ENCODE measurements at places on chromosomes 7 and 10. TPM values are rescaled to one million over a fixed set of nuclear protein-coding genes. Genes with fewer than 3 reads are reported as not detected.

DNA sequence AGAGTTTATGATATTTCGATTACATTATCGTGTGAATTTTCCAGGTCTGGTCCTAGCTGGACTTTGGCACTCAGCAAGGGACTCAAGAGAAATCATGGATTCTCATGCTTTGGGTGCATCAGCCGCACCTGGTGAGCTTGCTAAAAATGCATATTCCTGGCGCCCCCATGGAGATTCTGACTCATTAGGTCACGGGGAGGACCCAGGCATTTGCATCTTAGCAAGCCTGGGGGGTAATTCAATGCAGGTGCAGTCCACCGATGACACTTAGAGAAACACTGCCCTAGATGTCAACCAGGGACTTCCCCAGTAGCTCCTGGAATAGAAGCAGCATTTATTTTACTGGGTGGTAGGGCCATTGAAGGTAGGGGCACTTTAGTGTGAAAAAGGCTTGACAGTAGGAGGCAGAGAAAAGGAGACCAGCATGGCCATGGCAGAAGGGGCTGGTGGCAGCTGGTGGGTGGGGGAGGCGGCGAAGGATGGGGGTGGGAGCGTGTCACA, 29.9 kb upstream of the PDCD4 start:
- no peak for DNase-seq

GRCh38 chr7:31494421-31494820, 19.5 kb upstream of the ITPRID1 start:
- DNase-seq = no peak

DNA sequence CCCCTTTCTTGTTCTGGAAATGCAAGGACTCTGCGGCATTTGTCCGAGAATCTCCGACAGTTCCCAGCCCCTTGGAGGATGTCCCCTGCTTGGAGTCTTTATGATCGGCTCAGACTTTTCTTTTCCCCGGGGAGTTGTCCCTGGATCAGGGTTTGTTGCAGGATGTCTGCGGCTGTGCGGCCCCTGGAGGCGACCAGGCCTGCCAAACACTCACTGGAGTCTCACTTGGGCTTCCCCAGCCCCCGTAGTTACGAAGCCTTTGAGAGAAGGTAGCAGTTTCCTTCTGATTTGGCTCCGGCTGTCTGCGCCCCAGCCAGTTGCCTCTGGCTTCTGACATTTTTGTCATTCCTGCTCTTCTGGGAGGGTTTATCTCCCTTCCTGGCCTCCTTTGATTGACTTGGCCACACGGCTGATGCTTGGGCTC, 16.1 kb downstream of the COL26A1 start:
- DNase-seq = no peak

DNA sequence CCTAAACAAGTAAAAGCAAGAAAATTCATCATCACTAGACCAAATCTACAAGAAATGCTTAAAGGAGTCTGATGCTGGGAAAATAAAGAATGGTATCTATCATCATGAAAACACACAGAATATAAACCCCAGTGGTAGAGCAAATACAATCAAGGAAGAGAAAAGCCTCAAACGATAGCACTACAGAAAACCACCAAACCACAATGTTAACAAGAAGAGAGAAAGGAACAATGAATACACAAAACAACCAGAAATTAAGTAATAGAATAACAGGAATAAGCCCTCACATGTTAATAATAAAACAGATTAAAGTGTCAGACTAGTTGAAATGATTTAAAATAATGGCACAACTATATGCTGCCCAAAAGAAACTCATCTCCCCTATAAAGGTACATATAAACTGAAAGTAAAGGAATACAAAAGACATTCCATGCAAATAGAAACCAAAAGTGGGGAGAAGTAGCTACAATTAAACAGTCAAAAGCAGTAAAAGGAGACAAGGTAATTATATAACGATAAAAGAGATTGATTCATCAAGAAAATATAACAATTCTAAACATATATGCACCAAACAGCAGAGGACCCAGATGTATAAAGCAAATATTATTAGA, 77.3 kb downstream of the JMJD1C start:
- DNase-seq = no peak

DNA sequence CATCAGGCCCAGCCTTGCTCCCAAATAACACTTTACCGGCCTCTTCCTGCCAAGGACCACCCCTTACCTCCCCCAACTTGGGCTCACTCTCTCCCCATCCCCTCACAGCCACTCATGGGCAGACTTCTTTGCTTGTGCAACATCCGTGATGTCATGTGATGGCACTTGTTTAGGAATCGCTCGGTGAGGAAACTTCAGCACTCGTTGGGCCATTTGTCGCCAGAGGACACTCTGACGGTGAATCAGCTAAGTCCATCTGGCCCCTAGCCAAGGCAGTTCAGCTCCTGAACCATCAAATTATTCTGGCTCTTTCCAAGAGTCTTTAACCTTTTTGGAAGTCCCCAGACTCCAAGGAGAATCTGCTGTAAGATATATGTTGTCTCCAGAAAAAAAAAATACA, 19.2 kb downstream of the BTBD16 start:
- DNase-seq = no peak

- no peak for DNase-seq
These were observed 1454.9 kb downstream of the REEP3 start for GRCh38 chr10:64976150-64976549.

DNA sequence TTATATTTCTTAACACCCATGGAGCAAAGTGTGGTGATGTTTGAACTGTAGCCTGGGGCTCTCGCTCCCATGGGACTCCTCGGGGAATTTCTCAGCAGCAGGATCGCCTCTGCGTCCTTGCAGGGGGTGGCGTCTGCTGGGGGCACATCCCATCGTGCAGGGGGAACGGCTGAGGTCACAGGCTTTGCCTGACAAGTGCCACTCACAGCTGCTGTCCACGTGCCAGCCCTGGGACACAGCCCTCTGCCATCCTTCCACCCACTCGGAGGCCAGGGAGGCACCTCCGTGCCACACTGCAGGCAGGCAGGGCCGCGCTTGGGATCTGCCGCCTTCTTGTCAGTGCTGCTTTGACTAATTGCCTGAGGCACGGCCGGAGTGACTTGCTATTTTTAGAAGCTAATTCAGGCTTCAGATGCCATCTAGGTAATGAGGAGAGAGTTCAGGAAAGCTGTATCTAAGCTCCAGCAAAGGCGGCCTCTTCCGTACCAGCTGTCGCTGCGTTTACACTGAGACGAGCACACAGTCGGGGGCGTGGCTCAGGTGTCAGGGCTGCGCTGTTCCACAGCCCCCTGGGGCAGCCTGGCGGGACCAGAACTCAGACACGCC, 45.7 kb downstream of the PITRM1 start:
- DNase-seq = no peak

DNA sequence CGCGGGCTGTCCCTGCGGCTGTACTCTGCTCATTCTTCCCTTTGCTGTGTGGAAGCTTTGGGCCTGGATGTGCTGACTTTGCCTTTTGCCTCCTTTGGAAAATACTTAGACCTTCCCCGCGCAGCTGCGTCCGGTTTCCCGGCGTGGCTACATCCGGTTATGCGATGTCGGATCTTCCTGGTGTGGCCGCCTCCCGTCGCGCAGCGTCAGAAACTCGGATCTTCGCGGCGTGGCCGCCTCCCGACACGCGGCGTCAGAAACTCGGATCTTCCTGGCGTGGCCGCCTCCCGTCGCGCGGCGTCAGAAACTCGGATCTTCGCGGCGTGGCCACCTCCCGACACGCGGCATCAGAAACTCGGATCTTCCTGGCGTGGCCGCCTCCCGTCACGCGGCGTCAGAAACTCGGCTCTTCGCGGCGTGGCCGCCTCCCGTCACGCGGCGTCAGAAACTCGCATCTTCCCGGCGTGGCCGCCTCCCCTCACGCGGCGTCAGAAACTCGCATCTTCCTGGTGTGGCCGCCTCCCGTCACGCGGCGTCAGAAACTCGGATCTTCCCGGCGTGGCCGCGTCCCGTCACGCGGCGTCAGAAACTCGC, 50.2 kb upstream of the SUN1 start:
- DNase-seq = no peak

SPDYE18 gene
- 1.6 TPM for total RNA-seq

UNCX gene
- not detected for total RNA-seq

All from T-helper 17 cell (primary cell).